ENCODE measurements at places on chromosomes 2 and 18.

DNA sequence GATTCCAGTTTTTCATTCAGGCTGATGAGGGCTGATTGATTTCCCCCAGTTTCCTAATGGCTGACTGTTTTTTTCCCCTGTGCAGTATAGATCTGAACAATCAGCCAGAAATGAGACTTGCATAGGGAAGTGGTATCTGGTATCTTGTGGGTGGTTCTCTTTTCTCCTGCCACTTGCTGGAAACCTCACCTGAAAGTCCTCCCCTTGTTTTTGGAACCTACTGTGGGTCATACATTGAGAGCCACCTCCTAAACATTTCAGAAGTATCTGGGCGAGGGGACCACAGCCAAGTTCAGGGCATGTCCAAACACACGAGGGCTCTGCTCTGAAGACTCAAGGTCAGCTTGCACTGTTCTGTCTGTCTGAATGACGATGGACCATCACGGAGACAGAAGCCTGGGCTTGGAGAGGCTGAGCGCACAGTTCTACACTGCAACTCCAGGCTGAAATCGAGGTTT is 19.3 kb downstream of the ALPK2 start:
- no peak for DNase-seq

DNA sequence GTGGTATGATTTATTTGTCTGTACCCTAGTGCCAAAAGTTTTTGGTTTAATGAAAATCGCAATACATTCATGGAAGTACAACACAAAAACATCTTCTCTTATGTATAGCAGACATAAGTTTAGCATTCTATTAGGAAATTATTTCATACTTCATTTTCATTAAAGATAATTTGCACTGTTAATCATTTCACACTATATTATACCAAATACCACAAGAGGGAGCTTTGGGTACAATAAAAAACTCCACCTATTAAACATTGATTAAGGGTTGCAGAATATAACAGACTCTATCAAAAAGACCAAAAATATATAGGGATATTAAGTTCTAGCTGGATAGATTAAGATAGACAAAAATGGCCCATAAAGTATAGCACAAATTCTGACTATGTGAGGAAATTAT is 79.0 kb downstream of the SLC66A3 start:
- no peak for DNase-seq

DNA sequence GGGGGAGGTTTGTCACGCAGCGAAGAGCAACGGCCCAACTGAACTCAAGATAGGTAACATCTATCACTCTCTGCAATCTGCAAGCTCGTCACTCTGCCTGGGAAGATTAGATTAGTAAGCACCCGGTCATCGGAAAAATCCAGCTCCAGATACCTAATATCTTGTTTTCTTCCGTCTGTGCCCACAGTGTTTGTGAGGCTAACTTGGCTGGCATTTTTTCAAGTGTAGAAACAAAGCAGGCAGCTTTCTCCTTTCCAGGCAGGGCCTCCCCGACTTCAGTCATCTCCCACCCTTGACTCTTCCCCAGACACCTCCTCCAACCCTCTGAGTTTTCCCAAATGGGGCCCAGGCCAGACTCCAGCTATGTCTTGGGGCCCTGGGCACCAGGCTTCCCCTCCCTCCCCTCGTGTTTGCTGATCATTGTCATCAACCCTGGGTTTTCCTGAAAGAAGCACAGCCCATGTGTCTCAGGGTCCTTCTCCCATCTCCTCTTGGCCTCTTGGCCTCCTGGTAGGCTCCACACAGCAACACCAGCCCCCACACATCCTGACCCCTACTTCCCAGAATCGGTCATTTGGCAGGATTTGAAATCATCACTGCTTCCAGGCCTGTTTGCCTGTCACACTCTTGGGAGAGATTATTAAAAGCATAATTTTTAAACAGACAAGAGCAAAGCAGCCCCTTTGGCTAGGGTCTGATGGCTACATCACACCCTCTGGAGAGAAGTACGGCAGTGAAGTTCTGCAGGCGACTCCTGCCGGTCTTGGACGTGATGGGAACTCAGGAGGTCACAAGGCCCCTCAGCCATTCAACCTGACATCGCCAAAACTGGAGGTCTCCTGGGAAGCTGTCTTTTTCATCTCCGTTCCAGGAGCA is 144.9 kb upstream of the ID2 start:
- DNase-seq, result no peak

DNA sequence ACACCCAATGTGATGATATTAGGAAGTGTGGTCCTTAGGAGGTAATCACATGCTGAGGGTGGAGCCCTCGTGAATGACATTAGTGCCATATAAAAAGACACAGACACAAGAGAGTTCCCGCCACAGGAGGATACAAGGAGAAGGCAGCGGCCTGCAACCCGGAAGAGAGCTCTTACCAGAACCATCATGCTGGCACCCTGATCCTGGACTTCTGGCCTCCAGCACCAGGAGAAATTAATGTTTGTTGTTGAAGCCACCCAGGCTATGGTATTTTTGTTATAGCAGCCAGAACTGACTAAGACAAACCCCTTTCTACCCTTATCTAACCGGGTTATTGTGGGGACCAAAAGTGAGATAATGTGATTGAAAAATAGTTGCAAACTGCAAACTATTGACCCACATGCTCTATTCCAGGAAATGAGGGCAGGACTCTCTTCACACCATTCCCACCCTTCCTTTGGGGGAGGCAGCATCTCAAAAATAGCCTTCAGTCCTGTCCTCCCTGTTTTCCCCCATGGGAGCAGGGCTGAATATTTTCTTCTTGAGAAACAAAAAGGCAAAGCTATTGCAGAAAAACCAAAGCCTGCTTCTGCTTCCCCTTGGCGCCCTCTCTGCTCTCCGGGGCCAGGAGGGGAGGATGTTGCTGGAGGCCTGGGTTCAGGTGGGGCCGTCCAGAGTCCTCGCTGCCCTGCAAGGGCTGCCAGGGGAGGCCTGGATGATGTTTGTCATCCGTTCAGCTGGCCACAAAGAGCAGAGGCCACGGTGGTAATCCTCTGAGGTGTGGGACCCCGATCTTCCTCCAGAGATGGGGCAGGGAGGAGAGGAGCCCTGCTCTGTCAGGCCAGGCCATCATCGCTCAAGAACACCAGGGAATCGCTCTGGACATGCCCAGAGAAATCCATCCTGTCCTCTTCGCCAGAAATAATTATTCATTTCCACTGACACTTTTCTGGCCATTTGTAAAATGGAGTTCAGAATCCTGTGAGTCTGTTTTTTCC is 73.8 kb upstream of the HAAO start:
- DNase-seq, result no peak

- DNase-seq, result no peak
These were observed 44.6 kb downstream of the LAMA3 start for GRCh38 chr18:23733895-23734294.

GRCh38 chr18:9437672-9438071 is 37.6 kb upstream of the RALBP1 start:
- no peak for DNase-seq

- DNase-seq, result no peak
These were observed 38.8 kb upstream of the TMEM18 start for GRCh38 chr2:715854-716560.

GRCh38 chr18:79567481-79568147 is 112.0 kb upstream of the CTDP1 start:
- DNase-seq, result no peak

GRCh38 chr2:134087371-134087921 is 166.4 kb upstream of the MGAT5 start:
- no peak for DNase-seq
